ENCODE measurements at places on chromosomes 2 and 18.

DNA sequence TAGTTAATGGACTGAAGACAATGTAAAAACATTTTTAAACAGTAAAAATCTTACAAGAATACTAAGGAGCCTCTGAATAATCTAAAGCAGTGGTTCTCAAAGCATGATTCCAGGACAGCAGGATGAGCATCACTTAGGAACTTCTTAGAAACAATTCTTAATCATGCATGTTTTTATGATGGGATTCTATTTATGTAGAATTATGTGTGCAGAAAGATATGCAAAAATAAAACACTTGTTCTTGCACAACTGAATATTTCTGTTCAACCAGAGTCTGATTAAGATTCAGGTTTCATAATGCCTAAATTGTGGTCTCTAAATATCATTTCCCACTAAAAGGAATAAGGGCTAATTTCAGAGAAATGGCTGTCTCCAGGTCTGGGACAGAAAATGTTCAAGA lies 69.2 kb upstream of the MTIF2 start:
- DNase-seq = no peak

DNA sequence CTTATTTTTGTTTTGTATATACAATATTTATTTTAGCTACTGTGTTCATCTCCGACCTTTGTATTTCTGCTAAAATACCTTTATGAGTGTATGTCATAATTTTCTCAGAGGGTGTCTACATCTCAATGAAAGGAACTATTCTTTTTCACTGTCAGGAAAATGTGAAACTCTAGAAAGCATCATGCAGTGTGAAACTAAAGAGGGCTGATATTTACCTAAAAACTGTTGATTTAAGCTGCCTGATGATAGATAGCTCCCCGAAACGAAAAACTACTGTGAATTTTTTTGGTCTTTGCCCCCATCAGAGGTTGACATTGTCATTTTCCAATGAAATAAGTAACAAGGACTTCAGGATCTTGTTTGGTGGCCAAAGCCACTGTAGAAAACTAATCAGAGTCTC lies 38.8 kb downstream of the TMEM178A start:
- no peak for DNase-seq

DNA sequence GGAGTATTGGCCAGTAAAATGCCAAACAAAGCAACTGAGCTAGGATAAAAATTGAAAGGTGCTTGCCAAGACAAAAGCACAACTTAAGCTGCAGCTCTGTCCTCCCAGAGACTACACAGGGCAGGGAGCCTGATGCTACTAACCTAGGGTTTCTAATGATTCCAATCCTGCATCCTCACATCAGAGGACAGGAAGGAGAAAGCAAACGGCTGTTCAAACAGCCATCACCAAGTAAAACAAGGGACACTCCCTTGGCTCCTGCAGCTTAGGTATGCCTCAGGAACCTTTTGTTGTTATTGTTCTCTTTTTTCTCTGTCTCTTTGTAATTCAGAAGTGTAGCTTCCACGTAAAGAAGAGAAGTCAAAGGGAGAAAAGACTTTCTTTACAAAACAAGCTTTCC lies 99.5 kb downstream of the TCF4 start:
- no peak for DNase-seq

- no peak for DNase-seq
Measured at GRCh38 chr2:128468186-128468920, 149.7 kb upstream of the HS6ST1 start.

DNA sequence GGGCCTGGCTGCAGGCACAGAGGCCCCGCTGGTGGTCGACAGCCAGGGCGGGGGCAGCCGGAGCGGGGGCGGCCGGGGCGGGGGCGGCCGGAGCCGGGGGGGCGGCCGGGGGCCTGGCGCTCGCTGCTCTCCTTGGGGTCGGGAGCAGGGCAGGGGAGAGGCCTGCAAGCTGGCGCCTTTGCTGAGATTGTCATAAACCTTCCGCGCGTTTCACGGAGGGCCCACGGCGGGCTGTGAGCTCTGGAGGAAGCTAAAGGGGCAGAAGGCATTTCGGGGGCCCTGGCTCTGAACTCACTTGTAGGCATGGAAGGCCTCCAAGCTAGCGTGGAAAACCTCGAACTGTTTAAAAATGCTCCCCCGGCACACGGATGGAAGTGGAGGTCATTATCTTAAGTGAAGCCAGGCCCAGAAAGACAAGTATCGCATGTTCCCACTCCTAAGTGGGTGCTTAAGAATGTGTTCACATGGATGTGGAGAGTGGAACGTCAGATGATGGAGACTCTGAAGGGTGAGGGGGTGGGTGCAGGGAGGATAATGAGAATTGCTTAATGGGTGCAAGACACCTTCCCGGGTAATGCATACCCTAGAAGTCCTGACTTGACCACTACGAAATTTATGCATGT lies 629 bp downstream of the PRELID3A start:
- DNase-seq = no peak

DNA sequence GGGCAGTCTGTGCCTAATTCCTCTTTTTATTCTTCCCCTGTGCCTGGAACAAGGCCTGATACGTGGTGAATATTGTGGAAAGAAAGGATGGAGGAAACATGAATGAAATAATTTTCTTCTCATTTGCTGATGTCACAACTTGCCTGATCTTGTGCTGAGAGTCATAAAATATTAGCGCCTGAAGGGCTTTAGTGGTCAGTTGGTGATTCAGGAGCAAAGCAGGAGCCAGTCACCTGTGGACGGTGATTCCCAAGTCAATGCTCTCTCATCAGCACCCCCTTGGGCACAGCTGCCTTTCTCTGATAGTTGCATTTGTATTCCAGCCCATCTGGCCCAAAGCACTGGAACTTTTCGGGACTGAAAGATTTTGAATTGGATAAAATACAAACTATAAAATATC lies 502.6 kb upstream of the RAB12 start:
- no peak for DNase-seq

Data from T-helper 17 cell (primary cell).